Activated effector memory CD4-positive, alpha-beta T cell treated with Interleukin-2 at 50 U/mL for 16 hours (primary cell): ENCODE measurements at places on chromosomes 3 and 15.

GRCh38 chr15:92763459-92763858 is 107.9 kb upstream of the FAM174B start:
- no peak for DNase-seq

DNA sequence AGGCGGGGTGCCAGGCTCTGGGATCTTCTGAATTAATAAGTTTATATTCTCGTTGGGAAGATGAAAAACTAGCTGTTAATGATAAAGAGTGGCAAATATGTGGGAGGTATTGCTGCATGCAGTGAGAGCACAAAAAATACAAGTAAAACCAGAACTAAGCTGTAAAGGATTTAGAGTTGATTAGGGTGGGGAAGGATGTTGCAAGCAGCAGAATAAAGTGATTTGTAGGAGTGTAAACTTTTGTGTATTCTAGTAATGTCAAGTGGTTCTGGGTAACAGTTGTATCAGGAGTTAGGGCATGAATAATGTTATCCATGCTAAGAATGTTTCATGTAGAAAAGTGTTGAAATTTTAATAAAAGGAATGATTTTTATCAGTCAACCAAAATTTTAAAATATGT is 18.1 kb downstream of the CRYBG3 start:
- no peak for DNase-seq

- no peak for DNase-seq
These were observed 14.2 kb downstream of the CSK start for GRCh38 chr15:74795966-74796625.

DNA sequence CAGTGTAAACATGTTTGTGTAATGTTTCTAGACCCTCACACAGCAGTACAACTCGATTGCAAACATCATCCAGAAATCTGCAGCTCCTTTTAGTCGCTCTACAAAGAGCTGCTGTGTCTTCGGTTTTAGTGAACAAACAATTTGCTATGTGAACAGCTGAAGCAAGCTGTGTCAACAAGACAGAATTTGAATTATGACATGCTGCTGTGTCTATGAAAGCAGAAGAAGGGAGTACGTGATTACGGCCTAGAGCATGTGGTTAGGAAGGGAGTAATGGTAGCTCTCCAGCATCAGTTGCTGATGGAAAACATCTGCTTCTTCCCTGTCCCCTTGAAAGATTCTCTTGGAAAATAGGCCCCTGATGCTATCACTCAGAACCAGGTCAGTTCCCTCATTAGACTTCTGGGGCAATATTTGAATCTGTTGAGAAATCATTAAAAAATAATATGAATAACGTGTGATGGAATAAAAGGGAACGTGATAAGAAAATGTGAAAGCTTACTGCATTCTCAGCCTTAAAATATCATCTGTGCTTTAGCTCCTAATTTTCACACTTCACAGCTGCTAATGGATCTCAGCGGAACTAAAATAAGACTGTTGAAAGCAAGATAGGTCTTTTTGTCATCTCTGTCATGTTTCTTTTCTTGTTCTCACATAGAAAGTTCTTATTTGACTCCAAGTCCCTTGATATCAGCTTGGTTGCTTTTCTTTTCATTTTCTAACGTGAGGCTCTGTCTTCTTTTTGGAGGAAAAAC is 891.5 kb downstream of the ROBO2 start:
- no peak for DNase-seq

GRCh38 chr3:174441588-174442301 is 417.4 kb upstream of the NAALADL2 start:
- DNase-seq, result no peak

- DNase-seq, result no peak
These were observed 86.0 kb downstream of the CCR1 start for GRCh38 chr3:46122091-46122490.
